Cortex of kidney (tissue), 1 donor: ENCODE measurements at places on chromosomes 2 and 18.

GRCh38 chr2:17637131-17637906, 96.8 kb downstream of the VSNL1 start:
- no peak for DNase-seq

GRCh38 chr2:240567872-240568677, at the start of gene RNPEPL1:
Gene RNPEPL1 (plus strand): TSS chr2:240568484. CDS start chr2:240568587, 103 bp downstream.
- no peak for DNase-seq

DNA sequence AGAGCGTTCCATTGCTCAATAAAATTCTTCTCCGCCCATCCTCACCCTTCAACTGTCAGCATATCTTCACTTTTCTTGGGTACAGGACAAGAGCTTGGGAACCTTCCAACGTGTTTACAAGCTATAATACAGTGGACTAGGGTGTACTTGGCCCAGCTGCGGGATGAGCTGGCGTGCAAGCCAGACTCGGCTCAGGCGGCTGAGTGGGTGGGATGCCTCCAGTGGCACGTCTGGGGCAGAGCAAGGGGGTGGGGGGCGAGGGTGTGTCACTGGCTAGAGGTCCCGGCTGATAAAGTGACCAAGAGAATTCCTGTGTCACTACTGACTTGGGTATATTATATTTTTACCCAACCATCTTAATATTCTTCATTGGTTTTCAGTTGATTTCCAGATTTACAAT, 179.7 kb downstream of the EVA1A start:
- DNase-seq = no peak

GRCh38 chr18:74579496-74580065, 18.1 kb upstream of the ZNF407 start:
- no peak for DNase-seq

DNA sequence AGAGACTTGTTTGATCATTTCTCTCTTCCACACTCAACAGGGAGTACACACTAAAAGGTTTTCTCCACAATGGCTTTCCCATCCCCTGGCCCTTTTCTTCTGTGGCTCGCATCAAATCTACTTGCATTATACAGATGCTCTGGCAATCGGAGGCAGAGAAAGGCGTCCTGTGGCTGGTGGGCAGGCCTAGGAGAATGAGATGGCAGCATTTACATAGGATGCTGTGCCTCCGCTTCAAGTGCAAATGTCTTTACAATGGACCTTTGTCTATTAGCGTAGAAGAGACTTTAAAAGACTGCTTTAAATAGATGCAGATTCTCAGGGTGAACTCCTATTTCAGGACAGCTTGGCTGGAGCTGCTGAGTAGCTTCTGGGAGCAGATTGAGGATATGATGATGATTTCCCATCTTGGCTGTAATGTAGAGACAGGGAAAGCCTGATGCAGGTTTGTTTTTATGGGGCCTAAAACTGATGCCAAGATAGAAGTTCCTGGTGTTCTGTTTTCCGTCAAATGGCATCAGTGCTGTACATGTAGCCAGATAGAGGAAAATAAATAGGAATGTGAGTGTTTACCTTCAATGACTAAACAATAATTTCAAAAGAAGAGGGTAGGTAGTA, 423.4 kb downstream of the RND3 start:
- DNase-seq = no peak

DNA sequence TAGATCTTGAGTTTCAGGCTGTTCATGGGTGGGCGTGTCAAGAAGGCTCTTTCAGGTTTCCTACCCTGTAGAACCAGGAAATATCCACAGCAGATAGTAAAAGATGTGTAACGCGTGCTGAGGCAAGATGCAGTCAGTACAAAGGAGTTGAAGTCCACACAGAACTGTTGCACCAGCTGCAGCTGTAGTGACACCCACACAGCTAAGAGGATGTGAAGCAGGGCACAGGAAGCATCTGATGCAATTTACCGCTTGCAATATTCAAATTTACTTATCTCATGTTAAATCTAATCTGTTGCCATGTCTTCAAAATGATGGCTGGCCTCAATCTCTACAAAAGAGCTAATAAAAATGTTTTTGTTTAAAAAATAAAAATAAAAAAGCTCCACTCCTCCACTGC, 132.8 kb downstream of the ARHGAP15 start:
- DNase-seq = no peak

DNA sequence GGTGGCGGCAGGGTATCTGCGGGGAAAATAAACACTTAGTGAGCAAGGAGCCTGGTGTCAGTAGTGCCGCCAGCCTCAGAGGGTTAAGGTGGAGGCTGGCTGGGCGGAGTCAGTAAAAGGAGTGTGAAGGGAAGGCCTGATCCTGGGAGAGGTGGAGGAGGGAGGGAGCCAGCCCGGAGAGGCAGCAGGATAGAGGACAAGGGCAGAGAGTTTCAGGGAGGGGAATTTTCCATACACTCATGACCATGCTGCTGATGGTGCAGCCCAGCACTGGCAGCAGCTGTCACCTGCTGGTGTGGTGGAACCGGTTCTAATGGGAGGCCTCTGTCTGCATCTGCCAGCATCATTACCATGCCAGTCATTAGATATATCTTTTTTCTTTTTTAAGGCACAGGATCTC, 2.0 kb upstream of the TEX44 start:
- DNase-seq = no peak

- DNase-seq = no peak
Measured at GRCh38 chr2:130837811-130838565, 1.3 kb downstream of the ARHGEF4 start.

DNA sequence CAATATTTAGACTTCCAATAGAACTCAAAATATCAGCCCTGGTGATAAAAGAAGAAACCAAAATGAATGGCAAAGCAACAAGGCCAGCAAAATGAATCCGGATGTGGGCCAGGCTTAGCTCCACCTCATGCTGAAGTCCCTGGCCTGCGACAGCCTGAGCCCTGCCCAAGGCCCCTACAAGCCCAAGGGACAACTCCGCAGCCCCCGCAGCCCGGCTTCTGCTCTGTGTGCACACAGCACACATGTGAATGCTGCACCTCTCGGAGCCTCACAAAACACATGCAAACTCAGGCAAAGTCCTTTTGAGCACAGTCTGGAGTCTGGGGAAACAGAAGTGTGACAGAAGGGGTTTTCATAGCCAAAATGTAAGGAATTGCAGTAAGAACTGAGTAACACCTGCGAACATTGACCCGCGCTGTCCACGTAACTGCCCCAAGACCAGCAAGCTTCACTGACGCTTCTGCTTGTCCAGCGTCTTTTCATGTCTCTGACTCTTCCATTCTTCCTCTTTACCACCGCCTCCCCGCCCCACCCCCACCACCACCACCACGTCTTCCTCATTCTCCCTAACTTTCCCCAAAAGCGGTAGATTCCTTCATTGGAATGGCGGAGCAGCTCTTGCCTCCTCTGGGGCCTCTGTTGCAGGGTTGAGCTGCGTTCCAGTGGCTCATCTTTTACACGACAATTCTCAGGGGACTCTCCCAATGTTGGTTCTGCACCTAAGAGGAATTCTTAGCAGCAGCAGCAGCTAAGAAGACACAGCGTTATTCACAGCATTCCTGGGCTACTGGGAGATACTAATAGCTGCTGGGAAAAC, 136.4 kb upstream of the COPS8 start:
- DNase-seq = no peak

DNA sequence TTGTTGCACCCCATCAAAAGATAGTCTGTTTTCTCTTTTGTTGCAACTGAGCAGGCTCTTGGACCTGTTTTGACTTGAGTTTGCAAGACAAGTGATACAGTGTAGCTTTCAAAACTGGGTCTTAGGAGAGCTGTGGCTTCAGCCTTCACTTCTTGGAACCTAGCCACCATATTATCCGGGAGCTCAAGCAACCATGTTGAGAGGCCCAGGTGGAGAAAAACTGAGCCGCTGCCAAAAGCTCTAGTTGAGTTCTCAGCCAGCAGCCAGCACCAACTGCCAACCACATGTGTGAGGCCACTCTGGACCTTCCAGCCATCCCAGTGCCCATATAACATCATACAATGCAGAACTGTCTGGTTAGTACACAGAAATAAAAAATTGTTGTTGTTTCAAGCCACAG, 5.4 kb downstream of the CACNB4 start:
- DNase-seq = no peak

DNA sequence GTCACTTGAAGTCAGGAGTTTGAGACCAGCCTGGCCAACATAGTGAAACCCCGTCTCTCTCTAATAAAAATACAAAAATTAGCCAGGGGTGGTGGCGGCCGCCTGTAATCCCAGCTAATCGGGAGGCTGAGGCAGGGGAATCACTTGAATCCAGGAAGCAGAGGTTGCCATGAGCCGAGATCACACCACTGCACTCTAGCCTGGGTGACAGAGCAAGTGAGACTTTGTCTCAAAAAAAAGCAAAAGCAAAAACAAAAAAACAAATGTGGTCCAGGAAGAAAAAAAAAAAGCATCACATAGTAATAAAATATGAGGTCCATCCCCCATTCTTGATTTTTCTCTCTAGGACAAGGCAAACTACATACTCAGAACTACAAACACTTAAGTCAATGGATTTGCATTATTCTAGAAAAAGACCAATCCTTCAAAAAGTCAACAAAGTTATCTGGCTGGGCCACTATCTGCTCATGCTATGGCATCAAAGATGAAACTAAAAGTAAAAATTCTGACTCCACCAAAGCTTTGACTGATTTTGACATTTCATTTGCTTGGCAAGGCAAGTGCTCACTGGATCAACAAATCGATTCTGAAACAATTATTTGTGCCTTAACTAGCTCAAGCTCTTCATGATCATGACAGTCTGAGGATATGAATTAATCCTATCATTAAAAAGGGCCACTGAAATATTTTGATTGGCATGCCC, 28.4 kb downstream of the MEX3C start:
- DNase-seq = no peak

- no peak for DNase-seq
Measured at GRCh38 chr2:72340665-72341064, 193.0 kb upstream of the CYP26B1 start.

DNA sequence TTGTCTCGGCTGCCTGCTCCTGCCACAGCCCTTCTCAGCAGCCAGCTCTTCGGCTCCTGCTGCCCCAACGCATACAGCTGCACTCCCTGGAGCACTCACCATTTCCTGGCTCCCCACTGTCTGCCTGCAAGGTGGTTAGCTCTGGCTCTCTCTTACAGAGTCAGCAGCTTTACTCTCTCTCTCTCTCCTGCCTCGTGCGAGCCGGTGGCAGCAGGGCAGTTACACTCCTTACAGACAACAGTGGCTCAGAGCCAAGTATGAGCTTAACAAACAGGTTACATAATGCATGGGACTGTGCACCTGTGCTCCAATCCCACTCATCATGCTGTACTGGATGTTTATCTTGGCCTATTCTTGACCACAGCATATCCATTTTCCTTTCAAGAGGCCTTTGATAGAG, 47.4 kb upstream of the DNAJC10 start:
- DNase-seq = no peak

DNA sequence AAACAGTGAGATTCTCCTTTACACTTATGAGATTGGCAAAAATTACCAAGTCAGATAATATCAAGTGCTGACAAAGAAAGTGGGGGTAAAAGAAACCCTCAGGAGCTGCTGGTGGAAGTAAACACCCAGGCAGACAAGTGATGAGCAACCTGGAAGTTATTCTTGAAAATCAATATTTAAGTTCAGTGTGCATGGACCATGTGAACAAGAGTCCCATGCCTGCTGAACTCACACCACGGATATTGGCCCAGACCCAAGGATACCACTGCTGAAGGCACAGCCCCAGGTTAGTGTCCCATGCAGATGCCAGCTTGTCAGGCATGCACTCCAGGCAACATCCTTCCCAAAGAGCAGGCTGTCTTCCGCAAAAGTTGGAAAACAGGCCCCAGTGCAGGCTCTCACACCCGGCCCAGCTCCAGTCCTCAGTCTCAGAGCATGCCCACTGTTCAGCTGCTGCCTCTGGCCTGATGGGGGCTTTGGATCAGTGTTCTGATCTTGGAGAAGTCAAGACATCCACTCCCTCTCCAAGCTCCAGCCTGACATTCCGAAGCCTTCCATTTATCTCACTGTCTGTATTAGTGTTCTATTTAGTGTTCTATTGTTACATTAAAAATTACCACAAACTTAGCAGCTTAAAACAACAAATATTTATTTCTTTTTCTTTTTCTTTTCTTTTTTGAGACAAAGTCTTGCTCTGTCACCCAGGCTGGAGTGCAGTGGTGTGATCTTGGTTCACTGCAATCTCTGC, 70.0 kb downstream of the HS1BP3 start:
- DNase-seq = no peak

GRCh38 chr2:10951558-10952414, 40.1 kb downstream of the KCNF1 start:
- no peak for DNase-seq

GRCh38 chr2:72126186-72127100, 21.2 kb downstream of the CYP26B1 start:
- DNase-seq = no peak

DNA sequence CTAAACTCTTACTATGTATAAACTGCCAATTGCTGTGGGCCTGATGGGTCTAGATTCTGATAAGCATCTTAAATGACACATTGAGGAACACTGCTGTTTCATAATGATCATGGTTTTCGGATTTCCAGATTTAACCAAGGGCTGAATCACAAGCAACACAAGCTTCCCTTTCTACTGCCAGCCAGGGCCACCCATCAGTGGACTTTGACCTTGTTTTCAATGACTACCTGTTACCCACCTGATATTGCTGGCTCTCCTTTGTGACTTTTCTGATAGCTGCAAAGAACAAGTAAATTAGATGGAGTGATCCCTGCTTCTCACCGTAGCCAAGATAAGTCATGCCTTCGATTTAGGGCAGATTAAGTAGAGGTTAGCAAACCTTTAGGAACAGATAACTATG, 259.0 kb downstream of the PAX3 start:
- DNase-seq = no peak
